GM04503 (cell line): ENCODE measurements at places on chromosomes 12 and 14.

- DNase-seq: no peak
Measured at GRCh38 chr12:127107744-127108143, 1159.2 kb upstream of the TMEM132C start.

- DNase-seq: no peak
Measured at GRCh38 chr14:89892953-89893352, 61.6 kb downstream of the EFCAB11 start.

DNA sequence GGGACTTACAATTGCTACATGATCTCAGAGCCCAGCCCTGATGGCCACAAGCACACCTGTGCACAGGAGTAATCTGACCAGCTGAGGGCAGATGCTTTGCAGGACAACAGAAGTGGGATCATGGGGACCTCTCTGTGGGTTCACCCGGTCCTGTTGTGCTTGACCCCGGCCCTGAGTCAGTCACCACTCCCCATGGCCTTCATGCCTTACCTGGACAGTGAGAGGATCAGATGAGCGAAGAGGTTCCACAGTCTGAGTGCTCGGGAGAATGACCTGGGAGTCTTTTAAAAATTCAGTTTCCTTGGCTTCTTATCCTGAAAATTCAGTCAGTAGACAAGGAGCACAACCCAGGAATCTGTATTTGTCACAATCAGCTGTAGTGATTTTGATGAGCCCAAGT, 88.1 kb downstream of the NTF3 start:
- DNase-seq: no peak

- DNase-seq: no peak
Measured at GRCh38 chr12:106113042-106113441, 25.7 kb downstream of the NUAK1 start.

GRCh38 chr12:72141381-72141780, 130.8 kb upstream of the TRHDE start:
- no peak for DNase-seq

- no peak for DNase-seq
Measured at GRCh38 chr14:84209031-84209430, 1320.9 kb upstream of the FLRT2 start.

GRCh38 chr14:58100735-58101368, 51.2 kb downstream of the ARMH4 start:
- DNase-seq: no peak

- DNase-seq: no peak
Measured at GRCh38 chr12:52278575-52279421, 4.4 kb downstream of the KRT86 start.

DNA sequence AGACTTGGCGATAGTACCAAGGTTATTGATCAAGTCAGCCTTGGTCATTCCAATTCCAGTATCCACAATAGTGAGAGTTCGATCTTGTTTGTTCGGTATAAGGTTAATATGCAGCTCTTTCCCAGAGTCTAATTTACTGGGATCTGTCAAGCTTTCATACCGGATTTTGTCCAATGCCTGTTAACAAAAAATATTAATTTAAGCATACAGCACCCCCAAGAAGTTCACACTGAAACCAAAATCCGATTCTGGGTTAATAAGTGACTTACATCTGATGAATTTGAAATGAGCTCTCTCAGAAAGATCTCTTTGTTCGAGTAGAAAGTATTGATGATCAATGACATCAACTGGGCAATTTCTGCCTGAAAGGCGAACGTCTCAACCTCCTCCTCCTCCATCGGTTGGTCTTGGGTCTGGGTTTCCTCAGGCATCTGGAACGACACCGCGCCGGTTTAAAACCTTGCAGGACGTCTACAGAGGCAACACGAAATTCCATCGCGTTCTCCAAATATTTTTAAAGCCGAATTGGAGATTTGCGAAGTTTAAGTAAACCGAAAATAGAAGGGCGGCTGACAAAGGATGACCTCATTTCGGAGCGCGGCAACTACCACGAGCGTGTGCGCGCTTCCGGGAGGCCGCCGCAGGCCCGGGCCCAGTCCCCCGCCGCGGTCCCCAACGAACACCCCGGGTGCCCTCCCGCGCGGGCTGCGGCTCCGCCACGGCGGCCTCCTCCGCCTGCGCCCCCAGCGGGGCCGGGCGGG, 716 bp downstream of the HSP90AA1 start:
- DNase-seq: peak; percentile 19

DNA sequence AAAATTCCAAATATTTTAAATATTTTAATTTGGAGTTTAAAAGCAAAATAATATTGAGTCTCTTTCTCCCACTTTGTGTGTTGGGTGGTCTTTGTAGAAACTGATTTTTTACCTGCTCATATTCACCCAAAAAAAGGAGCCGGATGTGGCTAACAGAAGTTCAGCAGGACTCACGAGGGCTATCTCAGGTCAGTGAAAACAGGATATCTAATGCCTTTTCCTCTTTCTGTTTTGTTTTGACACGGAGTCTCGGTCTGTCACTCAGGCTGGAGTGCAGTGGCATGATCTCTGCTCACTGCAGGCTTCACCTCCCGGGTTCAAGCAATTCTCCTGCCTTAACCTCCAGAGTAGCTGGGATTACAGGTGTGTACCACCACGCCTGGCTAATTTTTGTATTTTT, 30.8 kb downstream of the COA8 start:
- no peak for DNase-seq

GRCh38 chr12:15830538-15830937, 41.4 kb upstream of the EPS8 start:
- no peak for DNase-seq

GRCh38 chr12:67018105-67018504, 251.1 kb upstream of the CAND1 start:
- DNase-seq: no peak

DNA sequence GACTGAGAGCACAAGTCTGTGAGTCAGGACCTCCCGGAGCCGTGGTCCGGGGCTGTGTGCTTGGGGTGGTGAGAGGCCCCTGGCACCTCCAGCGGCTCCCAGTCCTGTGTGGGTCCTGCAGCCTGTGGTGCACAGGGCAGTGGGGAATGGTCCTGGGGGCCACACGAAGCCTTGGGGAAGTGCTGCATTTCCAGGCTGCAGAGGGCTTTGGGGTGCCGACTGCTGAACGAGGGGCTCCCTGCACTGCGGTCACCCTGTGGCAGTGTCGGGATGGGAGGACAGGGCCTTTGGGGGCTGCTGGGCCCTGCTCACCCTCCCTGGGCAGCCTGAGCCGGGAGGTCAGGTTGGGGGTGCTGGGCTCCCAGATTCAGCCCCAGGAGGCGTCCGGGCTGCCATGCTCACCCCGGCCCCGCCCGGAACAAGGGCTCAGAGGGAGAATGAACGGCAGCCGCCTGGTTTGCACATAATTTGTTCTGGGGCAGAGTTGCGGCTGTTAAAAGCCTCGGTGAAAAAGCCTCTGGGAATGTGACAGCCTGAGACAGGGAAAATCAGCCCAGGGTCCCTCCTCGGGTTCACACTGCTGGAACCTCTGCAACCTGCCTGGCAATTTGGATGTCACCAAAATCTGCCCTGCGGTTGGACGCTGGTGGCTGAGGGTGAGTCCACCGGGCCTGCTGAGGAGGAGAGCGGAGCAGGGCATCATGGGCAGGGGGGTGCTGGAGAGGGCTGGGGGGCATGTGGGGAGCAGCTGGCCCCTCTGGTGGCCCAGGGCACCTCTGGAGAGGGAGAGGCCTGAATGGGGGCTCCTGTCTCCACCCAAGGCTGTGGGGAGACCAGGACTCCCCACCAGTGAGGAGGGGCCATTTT, 109.2 kb downstream of the KIF26A start:
- DNase-seq: no peak

DNA sequence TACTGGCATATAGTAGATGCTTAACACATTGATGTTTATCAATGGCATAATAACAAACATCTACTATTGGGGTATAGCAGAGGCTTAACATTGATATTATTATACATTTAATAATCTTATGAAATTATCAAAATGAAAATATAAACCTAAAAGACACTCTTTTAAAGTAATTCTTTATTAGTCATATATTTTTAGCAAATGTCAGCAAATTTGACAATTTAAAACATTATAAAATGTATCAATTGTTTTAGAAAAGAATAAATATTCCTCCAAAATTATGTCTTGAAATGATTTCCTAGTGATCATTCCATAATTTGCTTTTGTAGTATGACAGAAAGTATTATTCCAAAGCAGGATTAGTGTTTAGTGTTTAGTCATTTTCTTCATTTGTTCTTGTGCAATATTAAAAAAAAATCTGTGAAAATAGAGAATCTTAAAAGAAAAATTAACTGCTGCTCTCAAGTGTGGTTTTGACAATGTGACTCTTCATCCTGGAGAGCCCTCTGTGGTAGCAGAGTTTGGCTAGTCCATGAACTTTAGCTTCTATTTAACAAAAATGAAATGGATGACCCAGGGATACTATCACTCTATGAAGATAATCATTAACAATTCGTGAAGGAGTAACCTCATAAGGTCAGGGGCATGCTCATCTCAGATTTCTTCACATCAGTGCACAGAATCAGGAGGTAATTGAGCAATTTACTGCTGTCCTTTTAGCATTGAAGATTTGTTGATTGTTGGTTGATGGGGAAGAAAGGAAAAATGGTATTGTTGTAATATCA, 1018.5 kb downstream of the LRFN5 start:
- no peak for DNase-seq

DNA sequence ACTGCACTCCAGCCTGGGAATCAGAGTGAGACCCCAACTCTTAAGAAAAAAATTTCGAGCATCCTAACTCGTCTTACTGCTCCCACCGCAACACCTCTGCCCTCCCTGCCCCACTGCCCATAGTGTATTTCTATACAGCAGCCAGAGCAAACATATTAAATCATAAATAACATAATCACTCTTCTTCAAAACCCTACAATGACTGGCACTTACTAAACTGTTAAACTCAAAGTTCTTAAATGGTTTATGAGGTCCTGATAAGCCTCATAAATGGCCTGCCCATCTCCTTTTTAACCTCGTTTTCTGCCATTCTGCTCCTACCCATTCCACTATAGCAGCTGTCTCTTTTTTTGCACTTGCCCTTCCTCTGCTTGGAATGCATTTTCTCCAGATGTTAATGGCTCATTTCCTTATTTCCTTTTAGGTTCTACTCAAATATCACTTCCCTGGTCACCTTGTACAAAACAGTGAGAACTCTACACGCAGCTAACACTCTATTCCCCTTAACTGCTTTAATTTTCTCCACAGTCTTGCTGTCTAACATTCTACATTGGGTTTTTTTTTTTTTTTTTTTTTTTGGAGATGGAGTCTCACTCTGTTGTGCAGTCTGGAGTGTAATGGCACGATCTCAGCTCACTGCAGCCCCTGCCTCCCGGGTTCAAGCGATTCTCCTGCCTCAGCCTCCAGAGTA, 45.2 kb downstream of the CDK17 start:
- DNase-seq: no peak

GRCh38 chr12:46403719-46404070, 31.1 kb upstream of the SLC38A2 start:
- no peak for DNase-seq

GRCh38 chr12:124188561-124189405, 106.1 kb upstream of the RFLNA start:
- peak; percentile 11 for DNase-seq

GRCh38 chr12:62976110-62976662, 41.2 kb upstream of the PPM1H start:
- DNase-seq: no peak

DNA sequence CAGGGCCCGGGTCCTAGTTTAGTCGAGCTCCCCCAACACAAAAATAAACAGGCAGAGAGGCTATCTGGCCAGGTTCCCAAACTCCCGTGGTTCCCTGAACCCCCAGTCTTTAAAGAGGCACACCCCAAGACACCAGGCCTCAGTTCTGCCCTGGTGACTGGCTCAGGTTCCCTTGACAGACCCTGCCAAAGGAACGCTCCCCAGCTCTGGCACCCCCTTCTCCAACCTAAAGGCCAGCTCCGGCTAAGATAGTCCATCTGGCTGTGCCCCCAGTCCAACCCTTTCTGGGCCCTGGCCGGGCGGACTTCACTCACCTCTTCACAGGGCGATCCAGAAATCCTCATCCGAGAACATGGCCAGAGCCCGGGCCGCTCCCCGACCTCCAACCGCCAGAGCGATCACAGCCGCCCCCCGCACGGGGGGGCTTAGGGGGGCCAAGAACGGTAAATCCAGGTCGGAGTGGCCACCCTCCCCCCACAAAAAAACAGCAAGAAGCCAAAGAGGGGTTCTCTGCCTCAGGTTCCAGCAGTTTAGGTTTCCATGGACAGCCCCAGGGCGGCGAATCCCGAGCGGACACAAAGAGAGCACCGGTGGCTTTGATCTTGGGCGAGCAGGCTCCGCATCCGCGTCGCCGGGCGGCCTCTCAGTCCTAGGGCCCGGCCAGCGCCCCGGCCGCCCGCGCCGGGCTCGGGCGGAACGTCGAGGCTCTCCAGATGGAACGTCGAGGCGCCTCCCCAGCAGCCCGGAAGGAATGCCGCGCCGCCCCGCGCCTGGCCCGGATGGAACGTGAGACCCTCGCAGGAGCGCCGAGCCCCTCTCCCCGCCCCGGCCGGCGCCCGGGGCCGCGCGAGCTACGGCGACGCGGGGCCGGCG, 1.1 kb downstream of the KMT2D start:
- no peak for DNase-seq

DNA sequence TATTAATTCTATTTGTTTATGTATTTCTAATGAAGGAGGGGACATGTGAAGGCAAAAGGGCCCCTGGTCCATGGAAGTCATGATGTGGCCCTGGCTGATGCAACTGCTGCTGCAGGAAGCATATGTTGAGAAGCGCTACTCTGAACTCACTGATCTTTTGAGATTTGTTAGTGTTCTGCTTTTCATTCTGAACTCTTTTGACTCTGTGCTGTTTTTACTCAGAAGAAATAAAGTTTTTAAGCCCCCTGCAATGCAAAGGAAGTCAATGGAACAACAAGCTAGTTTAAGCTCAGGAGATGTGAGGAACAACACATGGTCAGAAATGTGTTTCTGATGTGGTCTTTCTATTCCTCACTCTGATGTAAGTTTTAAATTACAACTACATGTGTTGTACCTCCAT, 88.9 kb upstream of the BTG1 start:
- no peak for DNase-seq

DNA sequence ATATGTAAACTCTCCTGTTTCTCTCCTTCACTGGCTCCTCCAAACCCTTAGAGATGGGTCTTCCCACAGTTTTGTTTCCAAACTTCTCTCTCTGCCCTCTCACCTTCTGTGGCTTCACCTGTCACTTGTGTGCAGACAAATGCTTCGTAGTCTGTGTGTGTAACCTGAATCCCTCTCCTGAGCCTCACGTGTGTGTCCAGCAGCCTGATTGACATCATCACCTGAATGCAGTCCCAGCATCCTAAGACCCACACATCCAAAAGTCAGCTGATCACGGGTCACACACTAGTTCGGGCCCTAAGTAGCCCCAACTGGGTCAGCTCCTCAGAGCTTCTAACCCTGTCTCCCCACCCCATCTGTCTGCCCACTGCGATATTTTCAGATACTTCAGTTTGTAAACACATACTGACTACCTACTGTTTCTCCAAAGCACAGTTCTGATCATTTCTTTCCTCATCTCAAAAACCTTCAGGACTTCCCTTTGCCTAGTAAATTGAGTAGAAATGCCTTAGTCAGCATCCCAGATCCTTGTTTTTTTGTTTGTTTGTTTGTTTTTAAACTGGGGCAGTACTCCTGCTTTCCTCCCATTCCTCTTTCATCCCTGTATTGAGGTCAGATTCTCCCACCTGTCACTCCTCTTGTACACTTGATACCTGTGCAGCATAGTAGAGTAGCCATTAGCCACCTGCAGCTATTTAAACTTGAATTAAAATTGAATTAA, 23.7 kb downstream of the FNTB start:
- DNase-seq: no peak
